ENCODE measurements at places on chromosomes 13 and 19. TPM values are rescaled to one million over a fixed set of nuclear protein-coding genes. Genes with fewer than 3 reads are reported as not detected.

Gene KLHL1
- total RNA-seq: not detected

Gene TINCR
- 0.08 TPM for total RNA-seq

Gene NALCN
- total RNA-seq: 3.1 TPM

Gene KLK15
- not detected for total RNA-seq

Gene CFAP97D2
- total RNA-seq: not detected

Gene CD79A
- total RNA-seq: not detected

Gene FPR3
- not detected for total RNA-seq

Gene CEACAM8
- not detected for total RNA-seq

Gene FCER2
- not detected for total RNA-seq

Gene ZNF567
- total RNA-seq: 6.6 TPM

Gene FFAR3
- not detected for total RNA-seq

Gene SYNGR4
- not detected for total RNA-seq

Gene PTPRH
- 6.5 TPM for total RNA-seq

Gene ZNF667
- total RNA-seq: 8.9 TPM

Gene C19orf25
- 13.2 TPM for total RNA-seq

Gene CEACAM7
- not detected for total RNA-seq

Gene TSKS
- 0.57 TPM for total RNA-seq

Gene TMEM86B
- 1.7 TPM for total RNA-seq

Gene MCOLN1
- 17.3 TPM for total RNA-seq

Gene HIPK4
- not detected for total RNA-seq

Gene PTPRS
- 126 TPM for total RNA-seq

Gene ZNF610
- 2.3 TPM for total RNA-seq

Gene SIGLEC9
- total RNA-seq: 0.09 TPM

Gene RASGRP4
- total RNA-seq: not detected

Gene HOMER3
- total RNA-seq: 68.7 TPM

Gene BEST2
- not detected for total RNA-seq

Gene KXD1
- total RNA-seq: 21.3 TPM

Gene PSG11
- total RNA-seq: not detected

Gene ZNF587B
- 18.3 TPM for total RNA-seq

Gene PRX
- total RNA-seq: 10.2 TPM

Gene IRGC
- total RNA-seq: not detected

All from fibroblast of the aortic adventitia (primary cell).